ENCODE measurements at places on chromosomes 5 and 9.

- no peak for DNase-seq
Measured at GRCh38 chr5:119218830-119219782, 136.7 kb upstream of the TNFAIP8 start.

- DNase-seq = no peak
Measured at GRCh38 chr5:106321242-106321641, 1349.5 kb downstream of the EFNA5 start.

GRCh38 chr5:90022711-90023053 is 386.9 kb downstream of the CETN3 start:
- DNase-seq = no peak

DNA sequence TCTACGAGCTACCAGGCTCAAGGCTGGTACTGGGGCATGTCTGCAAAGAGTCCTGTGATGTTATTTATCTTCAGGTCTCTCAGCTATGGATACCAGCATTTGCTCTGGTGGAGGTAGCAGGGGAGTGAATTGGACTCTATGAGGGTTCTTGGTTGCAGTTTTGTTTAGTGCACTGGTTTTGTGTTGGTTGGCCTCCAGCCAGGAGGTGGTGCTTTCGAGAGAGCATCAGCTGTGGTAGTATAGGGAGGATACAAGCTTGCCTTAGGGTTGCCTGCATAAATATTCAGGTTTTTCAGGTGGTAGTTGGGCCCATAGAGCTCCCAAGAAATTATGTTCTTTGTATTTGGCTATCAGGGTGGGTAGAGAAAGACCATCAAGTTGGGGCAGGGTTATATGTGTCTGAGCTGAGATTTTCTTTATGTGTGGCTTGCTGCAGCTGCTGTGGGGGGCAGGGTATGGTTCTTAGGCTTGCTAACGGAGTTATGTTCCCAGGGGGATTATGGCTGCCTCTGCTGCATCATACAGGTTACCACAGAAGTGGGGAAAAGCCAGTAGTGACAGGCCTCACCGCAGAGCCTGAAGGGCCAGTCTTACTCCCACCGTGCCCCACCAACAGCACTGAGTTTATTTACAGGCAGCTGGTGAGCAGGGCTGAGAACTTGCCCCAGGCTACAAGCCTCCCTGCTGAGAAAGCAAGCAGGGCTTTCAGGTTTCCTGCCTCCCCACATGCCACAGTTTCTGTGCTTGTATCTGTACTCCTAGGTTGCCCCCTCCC is 9.7 kb upstream of the RIOK2 start:
- DNase-seq = no peak

GRCh38 chr9:83130541-83130940 is 67.6 kb upstream of the RASEF start:
- DNase-seq = no peak

DNA sequence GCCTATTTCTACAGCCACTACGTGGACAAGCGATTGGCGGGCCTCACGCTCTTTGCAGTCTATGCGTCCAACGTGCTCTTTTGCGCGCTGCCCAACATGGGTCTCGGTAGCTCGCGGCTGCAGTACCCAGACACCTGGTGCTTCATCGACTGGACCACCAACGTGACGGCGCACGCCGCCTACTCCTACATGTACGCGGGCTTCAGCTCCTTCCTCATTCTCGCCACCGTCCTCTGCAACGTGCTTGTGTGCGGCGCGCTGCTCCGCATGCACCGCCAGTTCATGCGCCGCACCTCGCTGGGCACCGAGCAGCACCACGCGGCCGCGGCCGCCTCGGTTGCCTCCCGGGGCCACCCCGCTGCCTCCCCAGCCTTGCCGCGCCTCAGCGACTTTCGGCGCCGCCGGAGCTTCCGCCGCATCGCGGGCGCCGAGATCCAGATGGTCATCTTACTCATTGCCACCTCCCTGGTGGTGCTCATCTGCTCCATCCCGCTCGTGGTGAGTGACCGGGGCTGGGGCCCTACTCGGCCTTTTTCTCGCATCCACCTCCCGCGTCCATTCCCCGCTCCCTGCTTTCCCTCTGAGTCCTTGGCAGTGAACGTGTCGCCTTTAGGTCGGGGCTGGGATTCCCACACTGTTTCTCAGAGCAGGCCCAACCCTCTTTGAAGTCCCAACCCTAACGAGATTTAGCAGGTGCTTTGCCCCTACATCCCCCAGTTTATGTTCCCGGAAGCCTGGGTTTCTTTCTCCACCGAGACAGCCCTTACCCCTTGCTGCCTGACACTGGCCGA is 1.8 kb downstream of the PTGER4 start:
- no peak for DNase-seq

DNA sequence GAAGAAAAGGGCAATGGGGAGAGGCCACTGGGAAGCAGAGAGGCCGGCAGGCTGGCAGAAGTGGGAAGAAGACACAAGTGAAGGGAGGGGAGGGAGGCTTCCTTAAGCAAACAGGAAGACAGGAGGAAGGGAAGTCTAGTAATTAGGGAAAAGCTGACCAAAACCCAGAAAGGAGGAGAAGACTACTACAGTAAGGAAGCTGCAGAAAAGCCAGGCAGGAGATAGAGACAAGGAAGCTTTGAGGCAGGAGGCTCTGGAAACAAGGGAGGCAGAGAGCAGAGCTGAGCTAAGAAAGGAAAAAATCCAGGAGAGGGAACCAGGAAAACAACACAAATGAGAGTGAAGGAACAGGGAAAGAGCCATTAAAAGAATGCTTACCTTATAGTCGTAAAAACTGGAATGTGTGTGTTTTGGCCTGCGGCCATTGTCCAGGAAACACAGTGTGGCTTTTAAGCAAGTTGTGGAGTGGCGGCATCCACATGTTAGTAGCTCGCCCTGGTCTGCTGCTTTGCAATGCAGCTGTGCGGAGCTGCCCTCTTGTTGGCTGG is 317.1 kb upstream of the CLINT1 start:
- no peak for DNase-seq

GRCh38 chr9:130366888-130367550 is 77.7 kb upstream of the ASS1 start:
- no peak for DNase-seq

Data from iPS DF 6.9 (cell line).